HTR-8/SVneo (cell line): ENCODE measurements at places on chromosomes 7 and 10.

GRCh38 chr10:118668228-118668952 is 72.9 kb upstream of the PRLHR start:
- DNase-seq: no peak

GRCh38 chr10:62761115-62761514 is 43.4 kb upstream of the ADO start:
- no peak for DNase-seq

DNA sequence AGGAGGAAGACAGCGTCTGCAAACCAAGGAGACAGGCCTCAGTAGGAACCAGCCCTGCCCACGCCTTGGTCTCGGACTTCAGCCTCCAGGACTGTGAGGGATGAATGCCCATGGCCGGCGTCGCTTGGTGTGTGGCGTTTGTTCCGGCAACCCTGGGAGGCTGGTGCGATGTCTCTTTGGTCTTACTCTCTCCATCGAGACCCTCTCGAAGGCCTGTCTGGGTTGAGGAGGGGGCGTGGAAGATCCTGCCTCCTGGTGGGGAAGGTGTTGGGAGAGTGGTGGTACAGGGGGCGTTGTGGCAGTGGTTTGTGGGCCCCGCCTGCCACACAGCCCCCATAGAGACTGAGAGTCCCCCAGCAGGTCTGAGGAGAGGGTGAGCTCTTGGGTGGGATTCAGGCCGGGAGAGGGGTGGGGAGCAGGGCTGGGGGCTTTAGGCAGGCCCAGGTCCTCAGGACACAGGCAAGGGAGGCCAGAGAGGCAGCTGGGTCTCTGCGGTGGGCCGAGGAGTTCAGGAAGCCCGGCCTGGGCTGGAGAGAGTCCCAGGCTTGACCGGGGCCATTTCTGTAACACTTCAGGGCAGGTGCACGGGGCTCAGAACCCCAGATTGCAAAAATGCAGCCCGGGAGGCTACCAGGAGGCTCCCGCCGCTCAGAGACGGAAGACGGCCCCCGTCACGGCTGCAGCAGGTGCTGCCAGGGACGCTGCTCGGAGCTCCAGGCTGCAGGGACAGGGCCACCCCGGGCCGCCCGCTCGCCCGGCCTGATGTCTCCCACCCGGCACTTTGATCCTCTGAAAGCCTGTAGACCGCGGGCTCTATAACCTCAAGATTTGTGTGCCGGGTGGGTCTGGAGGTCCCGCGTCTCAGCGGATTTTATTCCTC is 33.8 kb upstream of the PSMG3 start:
- no peak for DNase-seq

DNA sequence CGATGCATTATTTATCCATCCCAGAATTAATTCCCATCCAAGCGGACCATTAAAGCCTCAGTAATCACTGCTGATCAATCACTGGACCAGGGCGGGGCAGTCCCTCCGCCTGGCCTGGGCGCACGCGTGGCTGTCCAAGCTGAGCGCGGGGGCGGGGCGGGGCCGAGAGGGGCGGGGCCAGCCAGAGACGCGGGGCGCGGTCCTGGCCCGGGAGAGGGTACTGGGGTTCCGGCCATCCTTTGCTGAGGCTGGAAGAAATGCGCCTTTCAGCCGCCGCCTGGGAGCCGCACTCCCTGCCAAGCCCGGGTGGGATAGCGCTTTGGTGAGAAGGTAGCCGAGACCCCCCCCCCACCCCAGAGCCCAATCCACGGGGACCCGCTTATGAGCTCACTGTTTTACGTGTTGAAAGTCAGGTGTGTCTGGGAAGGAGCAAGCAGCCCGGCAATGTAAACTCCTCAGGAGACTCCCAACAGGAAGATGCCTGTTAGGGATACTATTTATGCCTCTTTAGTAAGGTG is at the start of gene ARHGAP22:
Gene ARHGAP22, minus strand, starts transcription at position 83 of the 518 bp plus-strand sequence. CDS start 277 bp downstream, outside the sequence.
- DNase-seq: peak; percentile 73

DNA sequence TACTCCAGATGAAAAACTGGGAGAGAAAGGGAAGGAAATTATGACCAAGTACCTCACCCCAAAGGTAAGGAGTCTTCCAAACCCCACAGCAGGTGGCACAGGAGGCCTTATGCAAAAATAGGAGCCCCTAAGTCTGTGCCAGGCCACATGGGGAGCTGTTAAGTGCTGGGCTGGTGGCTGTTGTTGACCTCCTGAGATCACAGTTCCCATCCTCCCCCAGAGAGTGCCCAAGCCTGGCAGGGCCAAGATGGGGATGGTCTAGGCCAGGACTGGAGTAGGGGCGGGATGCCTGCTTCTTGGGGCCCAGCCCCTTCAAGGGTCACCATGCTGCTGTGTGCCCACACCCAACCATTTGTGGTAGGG is 145.8 kb downstream of the RGS10 start:
- no peak for DNase-seq

GRCh38 chr7:40024048-40024447 is 74.0 kb downstream of the CDK13 start:
- no peak for DNase-seq

- no peak for DNase-seq
Measured at GRCh38 chr7:101576998-101577397, 52.1 kb downstream of the MYL10 start.

DNA sequence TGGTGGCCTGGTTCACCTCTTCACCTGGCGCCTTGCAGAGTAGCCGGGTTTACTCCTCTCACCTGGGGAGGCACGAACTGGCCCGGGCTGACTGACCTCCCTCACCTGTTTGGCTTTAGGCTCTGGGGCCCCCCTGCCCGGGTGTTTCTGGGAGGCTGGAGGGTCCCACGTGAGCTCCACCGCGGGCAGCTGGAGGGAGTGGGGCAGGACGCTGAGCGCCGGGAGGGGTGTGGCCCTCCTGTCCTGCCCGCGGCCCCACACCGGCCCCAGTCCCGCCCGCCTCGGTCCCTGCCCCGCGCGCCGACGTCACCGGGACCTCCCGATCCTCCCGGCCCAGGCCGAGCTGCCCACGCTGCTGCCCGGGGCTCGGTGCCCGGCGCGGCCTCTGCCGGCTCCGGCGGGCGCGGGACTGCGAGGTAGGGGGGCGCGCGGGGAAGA is at the start of gene AMZ1:
Gene AMZ1, plus strand, starts transcription at position 322 of the 438 bp plus-strand sequence. CDS start 12,250 bp downstream, outside the sequence.
- DNase-seq: no peak

- peak; percentile 98 for DNase-seq
Measured at GRCh38 chr7:1611708-1612241, 41.9 kb upstream of the PSMG3 start.

DNA sequence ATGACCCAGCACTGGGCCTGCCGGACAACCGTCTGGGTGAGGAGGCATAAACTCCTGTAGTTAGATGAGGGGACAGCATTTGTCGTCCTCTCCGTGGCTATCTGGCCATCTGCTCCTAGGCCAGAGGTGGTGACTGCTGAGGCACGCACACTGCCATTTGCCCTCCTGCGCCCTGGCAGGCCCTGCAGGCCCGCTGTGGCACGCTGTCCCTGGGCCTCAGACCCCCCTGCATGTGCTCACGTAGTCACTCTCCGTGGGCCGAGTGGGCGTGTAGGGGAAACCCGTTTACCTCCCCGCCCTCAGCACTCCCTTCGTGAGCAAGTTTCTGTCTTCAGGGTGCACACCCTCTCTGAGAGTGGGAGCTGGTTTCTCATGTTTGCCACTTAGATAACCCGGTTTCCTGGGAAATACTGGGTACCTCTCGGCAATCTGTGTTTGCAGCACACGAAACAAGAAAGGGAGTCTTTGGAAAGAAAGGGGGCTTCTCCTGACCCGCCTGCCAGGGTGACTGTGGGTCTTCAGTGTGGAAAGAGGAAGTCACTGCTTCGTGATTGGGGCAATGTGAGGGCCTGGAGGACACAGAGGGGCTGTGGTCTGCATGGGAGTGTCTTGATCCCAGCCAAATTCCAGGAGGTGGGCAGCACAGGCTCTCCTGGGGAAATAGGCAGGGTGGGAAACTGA is 10.8 kb downstream of the ADAMTS14 start:
- DNase-seq: no peak

GRCh38 chr10:131580076-131580652 is 268.6 kb upstream of the TCERG1L start:
- no peak for DNase-seq

- no peak for DNase-seq
Measured at GRCh38 chr7:26397796-26398426, 106.2 kb downstream of the SNX10 start.

GRCh38 chr7:66699998-66700397 is 40.5 kb upstream of the RABGEF1 start:
- no peak for DNase-seq

DNA sequence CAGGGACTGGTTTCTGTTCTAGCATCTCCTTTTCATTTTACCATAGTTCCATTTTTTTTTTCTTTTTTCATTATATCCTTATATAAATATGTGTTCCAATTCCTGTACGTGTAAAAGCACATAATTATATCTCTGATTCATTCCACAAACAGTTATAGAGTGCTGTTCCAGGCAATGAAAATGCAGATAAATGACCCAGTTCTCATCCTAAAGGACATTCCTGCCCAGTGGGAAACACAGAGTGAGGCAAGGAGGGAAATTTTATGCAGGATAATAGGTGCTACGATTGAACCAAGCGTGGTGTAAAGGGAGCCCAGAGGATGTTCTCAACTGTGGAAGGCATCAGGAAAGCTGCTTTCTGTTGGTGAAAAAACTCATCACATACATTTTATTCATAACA is 408.1 kb downstream of the GATA3 start:
- no peak for DNase-seq

DNA sequence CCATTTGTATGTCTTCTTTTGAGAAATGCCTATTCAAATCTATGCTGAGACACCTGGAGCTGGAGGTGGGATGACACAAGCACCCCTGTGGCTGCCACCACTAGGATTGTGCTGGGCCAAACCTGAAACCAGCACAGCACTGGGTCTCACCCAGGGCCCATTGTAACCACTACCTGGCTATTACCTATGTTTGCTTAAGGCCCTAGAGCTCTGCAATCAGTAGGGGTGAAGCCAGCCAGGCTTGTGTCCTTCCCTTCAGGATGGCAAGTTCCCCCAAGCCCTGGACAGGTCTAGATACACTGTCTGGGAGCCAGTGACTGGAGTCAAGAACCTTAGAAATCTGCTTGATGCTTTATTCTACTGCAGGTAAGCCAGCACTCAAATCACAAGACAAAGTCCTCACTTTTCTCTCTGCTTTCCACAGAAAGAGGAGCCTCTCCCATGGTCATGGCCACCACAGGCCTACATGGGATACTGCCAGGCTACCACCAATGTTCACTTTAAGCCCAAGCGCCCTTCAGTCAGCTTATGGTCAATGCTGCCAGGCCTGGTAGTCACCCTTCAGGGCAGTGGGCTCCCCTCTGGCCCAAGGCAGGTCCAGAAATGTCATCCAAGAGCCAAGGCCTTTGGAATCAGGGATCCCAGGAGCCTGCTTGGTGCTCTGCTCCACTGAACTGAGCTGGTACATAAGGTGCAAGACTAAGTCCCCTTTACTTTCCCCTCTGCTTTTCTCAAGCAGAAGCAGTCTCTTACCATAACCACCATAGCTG is 105.3 kb downstream of the BMS1 start:
- DNase-seq: no peak

DNA sequence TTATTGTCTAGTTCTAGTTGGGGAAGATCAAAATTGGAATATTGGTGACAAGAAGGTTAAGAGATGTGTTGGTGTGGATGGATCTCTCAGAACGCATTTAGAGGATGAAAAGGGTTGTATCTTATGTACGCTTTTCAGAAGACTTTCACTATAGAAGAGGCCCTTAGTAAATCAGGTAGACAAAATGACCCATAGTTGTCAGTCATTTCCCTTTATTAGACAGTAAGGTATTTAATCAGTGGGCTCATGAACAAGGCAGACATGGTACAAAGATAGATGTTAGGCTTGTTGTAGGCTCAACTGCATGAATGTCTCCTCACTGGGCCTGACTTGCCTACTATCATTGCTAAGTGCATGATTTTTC is 359.2 kb downstream of the PHF14 start:
- DNase-seq: no peak

GRCh38 chr10:45433716-45434469 is 59.9 kb downstream of the ALOX5 start:
- no peak for DNase-seq
